ENCODE measurements at places on chromosomes 2 and 18.

GRCh38 chr2:206158563-206159345, 490 bp downstream of the NDUFS1 start:
- peak; percentile 21 for DNase-seq

- no peak for DNase-seq
Observed at GRCh38 chr2:50538147-50538546, 493.8 kb downstream of the NRXN1 start.

GRCh38 chr2:26636935-26637334, 4.2 kb downstream of the CIB4 start:
- no peak for DNase-seq

DNA sequence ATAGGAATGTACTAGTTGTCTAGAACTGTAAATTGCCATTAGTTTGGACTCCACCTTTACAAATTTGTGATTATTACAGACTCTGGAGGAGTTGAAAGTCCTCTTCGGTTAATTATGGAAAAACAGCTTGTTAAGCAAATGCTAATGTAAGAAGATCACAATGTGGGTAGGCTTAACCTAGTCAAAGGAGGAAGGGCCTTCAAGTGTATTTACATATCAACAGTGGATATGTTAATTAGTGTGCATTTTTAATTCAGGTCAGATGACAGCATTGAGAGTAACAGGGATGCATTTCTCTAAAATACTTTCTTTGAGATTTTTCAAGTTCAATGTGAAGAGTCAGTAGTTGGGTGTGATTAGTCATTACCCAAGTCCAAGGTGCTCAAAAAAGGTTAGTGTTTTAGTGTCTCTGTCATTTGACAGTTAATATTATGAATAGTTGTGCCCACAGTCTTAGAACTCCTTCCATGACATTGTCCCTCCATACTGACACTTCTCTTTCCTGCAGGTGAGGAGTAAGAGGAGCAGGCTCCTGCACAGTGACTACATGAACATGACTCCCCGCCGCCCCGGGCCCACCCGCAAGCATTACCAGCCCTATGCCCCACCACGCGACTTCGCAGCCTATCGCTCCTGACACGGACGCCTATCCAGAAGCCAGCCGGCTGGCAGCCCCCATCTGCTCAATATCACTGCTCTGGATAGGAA, 28.0 kb downstream of the CD28 start:
- DNase-seq, result no peak

DNA sequence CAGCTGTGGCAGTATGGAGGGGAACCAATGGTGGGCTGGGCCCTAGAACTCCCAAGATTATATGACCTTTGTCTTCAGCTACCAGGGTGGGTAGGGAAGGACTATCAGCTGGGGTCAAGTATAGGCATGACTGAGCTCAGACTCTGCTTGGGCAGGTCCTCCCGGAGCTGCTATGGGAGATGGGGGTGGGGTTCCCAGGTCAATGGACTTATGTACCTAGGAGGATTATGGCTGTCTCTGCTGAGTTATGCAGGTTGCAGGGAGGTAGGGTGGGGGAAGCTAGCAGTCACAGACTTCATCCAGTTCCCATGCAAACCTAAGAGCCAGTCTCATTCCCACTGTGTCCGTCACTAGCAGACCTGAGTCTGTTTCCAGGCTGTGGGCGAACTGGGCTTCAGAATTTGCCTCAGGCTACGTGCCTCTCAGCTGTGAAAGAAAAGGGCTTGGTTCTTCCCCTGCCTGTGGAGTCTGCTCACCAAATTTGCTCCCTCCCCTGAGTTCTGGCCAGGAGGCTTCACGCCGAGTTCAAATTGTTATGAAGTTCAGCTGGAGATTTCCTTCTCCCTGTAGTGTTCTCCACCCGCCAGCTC, 985.8 kb upstream of the NRXN1 start:
- DNase-seq, result no peak

DNA sequence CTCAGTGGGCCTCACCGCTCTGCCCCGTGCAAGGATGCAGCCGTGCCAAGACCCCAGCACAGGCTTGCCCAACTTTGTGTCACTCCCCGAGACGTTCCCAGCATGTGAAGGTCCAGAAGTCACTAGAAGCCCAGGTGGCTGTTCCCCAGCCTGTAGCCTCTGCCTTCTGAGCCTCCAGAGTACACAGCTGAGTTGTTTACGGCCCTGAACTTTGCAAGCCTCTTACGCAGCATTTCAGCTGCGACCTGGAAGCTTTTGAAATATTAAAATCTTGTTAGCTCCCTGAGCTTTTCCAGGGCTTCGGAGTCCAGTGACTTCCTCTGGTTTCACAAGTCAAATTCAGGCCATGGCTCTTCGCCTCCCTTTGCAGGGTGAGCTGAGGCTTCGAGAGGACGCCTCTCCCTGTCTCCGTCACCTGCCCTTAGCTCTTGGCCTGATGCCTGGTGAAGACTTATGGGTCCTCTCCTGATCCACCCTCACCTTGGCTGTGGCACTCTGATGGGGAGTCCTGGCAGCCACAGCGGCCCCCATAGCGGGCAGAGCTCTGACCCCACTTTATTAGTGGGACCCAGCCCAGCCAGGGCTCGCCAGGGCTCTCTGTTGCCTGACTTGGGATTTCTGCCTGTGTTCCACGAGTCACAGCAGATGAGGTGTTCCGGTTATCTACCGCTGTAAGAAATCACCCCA, 76.5 kb upstream of the HPCAL1 start:
- no peak for DNase-seq

DNA sequence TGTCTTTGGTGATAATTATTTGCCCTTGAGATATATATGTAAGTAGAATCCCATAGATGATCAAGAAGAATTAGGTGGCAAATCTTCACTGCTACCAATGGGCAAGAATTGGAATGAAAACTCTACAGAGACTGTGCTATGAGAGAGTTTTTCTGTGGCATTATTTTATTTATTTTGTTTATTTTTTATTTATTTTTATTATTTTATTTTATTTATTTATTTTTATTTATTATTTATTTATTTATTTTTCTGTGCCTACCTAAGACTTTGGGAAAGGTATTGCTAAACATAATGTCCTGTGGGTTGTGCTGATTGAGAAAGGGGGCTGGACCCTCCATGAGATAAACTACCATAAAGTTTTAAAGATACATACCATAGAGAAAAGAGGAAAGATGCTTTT, 16.6 kb upstream of the NR4A2 start:
- no peak for DNase-seq

DNA sequence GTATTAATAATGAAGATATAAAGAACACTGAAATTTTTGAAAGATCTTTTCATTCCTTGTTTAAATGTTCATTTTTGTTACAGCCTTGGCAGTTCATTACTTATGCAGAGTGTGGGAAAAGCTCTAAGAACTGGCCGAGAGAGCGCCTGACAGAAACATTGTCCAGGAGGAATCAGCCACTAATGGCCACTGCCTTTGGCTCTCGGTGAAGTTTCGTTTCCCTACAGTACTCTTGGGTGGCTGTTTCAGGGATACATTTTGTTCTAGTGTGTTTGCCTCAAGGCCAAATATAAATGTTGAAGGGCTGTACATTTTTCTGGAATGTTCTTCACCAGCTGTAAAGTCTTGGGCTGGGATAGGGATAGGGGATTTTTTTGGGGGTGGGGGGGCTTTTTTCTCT, 10.7 kb downstream of the SPTBN1 start:
- DNase-seq, result no peak

GRCh38 chr18:28399781-28400362, 222.9 kb upstream of the CDH2 start:
- DNase-seq, result no peak

DNA sequence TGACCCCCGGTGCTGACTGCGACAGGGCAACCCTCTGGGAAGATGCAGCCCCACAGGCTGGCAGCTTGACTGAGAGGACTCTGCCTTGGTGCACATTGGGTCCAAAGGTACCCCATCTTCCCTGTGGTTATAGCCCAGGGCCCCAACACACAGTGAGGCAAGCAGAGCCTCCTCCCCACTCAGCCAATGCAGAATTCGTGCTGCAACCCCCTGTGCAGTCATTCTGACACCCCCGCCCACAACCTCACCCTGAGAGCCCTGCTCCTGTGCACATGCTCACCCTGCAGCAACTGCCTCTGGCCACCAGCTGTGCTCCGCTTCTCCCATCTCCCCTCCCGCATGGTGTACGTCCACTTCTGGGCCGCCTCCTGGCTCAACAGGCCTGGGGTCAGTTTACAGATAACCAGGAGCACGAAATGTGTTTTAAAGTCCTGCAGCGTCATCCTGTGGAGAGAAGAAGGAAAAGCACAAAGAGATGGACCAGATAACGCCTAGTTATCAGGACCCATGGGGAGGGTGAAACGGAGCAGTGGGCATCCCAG, 24.4 kb downstream of the CAPN14 start:
- no peak for DNase-seq

DNA sequence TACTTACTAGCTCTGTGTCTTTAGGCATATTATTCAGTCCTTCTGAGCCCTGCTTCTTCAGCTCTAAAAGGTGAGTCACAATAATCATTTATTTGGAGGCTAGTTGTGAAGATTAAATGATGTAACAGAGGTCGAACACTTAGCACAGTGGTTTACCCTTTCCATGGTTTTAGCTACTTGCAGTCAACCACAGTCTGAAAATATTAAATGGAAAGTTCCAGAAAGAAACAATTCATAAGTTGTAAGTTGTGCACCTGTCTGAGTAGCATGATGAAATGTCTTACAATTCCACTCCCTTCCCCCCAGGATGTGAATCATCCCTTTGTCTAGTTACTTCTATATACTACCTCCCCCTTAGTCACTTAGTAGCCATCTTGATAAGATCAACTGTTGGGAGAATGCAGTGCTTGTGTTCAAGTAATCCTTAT, 217.6 kb upstream of the THUMPD2 start:
- DNase-seq, result peak; percentile 98

GRCh38 chr18:40577239-40577980, 1377.6 kb upstream of the PIK3C3 start:
- peak; percentile 46 for DNase-seq

DNA sequence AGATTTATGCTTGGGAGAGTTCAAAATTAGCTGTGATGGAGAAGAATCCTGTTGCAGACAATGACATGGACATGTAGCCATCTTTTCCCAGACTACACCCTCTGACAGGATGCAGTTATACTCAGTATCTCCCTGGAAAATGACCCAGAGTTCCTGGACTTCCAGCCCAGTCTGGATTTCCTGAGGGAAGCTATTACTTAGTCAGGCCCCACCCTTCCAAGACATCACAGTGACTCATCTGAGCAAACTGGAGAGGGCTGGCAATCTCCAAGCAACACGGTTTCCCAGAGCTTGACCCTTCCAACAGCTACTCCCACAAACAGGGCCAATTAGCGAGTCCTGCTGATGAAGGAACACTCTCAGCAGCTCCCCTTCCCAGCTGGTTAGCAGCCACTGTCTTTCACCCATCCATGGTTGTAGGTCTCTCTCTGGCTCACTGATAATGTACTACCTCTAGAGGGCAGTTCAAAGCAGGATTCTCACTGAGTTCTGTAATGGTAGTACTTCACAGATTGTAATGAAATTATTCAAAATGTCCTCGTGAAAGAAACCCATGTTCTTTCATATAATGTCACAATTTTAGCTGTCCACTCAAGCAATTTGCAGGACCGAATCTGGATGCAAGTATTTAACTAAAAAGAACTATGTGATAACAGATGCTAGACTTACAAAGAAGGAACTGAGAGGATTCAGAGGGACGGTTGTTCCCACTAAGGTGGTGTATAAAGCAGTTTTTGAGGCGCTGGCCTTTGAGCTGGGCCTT, 110.2 kb downstream of the MDH1 start:
- DNase-seq, result peak; percentile 98

GRCh38 chr2:104919127-104919526, 65.2 kb downstream of the POU3F3 start:
- DNase-seq, result no peak

GRCh38 chr18:23994361-23994902, 20.1 kb upstream of the TTC39C start:
- DNase-seq, result peak; percentile 80

DNA sequence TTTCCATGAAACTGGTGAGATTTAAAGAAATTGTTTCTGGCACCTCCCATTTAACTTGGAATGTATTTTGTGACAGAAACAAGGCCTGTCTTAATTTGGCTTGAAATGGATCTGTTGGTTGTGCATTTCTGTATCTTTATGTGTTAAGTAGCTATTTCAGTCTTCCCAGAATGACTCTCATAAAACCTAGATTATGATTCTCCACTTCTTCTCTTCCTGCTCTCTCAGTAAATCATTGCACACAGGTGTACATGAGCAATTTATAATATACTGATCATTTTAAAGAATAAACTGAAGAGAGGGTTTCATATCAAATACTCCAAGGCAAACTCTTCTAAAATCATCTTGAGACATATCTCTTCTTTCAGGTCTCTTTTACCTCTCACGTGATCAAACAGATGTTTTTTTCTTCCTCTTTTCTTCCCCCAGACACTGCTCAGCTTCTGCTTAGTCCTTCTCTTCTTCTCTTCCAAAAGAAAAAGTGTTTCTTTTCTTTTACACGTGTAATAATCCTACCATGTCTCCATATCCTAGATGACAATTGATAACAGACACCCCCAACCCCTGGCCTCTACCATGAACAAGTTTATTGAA, 112.0 kb downstream of the PPP1R1C start:
- DNase-seq, result no peak

DNA sequence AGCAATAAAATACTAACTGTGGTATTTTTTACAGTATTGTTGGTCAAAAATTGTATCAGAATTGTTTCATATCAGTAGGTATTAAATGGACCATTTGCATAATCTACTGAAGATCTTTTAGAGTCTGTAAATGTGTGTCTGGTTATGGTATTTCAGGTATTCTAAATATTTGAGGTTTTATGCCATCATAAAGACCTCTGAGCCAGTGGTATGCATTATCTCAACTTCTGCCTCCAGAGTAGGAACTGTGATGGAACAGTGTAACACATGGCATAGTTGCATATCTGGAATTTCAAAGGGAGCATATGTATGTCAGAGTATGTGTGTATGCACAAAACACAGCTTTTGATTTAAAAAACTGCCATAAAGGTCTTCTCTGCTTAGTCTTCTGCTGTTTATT, 15.4 kb downstream of the GREB1L start:
- peak; percentile 61 for DNase-seq

DNA sequence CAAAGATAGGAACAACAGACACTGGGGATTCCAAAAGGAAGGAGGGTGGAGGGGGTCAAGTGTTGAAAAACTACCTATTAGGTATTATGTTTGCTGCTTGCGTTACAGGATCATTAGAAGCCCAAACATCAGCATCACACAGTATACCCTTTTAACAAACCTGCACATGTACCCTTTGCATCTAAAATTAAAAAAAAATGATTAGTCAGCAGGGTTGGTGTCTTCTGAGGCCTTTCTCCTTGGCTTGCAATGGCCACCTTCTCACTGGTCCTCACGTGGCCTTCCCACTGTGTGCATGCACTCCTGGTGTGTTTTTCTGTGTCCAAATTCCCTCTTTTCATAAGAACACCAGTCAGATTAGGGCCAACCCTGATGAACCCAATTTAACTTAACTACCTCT, 5.6 kb upstream of the IMPA2 start:
- no peak for DNase-seq

DNA sequence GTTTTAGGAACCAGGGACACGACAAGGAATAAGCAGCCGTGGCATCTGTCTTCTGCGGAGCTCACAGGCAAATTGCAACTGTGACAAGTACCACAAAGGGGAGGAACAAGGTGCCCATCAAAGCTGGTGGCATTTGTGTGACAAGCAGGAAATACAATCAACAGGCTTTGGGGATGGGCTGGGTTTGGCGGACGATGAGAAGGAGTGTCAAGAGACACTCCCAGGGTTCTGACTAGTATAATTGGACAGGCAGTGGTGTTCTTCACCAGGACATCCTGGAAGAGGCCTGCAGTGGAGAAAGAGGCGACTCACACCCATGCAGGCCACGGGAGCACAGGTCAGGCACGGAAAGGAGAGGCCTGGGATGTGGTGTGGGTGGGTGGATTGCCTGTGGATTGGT, 14.2 kb upstream of the SPATA3 start:
- DNase-seq, result peak; percentile 12

GRCh38 chr18:45571714-45572113, 43.6 kb upstream of the SLC14A2 start:
- DNase-seq, result no peak

Measured in A172 (cell line).